ENCODE measurements at places on chromosomes 12 and 14.

- no peak overlapping the region for H3K4me3 ChIP-seq
- no peaks in the 10 kb centered on the region for H3K36me3 ChIP-seq
- H3K27ac ChIP-seq: no peak overlapping the region
- peaks cover 21% of the 10 kb centered on the region for H3K4me1 ChIP-seq
- no peak for DNase-seq
- H3K27me3 ChIP-seq: peaks cover 40% of the 10 kb centered on the region
These were observed 4.8 kb downstream of the CKB start for GRCh38 chr14:103517721-103518421.

DNA sequence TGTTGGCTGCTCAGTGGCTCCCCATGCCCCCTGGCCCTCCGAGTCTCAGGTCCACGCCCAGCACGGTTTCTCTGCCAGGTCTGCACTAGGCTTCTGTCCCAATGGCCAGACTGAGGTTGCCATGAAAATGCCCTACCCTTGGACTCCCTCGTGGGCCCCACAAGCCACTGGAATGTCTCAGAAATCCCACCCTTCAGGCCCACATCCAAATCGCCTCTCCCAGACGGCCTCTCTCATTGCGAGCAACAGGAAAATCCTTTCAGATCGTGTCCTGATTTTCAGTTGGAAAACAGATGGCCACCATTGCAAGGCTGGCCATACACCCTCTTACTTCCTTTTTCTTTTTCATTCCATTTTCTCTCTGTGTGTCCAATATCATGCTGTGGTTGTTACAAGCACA is 77.3 kb downstream of the IRF2BPL start:
- no peak overlapping the region for H3K4me3 ChIP-seq
- no peak for DNase-seq
- H3K4me1 ChIP-seq: peaks cover 83% of the 10 kb centered on the region
- H3K36me3 ChIP-seq: no peaks in the 10 kb centered on the region
- H3K27ac ChIP-seq: peak overlapping the region; percentile 5

DNA sequence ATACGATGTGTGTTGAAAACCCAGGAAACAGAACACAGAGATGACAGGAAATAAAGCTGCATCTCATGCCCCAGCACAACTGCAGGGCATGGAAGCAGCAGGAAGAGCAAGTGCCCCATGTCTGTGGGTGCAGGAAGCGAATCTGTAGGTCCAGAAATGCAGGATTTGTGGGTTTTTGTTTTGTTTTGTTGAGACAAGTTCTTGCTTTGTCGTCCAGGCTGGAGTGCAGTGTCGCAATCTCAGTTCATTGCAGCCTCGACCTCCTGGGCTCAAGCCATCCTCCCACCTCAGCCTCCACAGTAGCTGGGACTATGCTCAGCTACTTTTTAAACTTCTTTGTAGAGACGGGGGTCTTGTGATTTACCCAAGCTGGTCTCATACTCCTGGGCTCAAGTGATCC is 6.2 kb upstream of the RPS6KL1 start:
- H3K4me1 ChIP-seq: peaks cover 20% of the 10 kb centered on the region
- no peaks in the 10 kb centered on the region for H3K36me3 ChIP-seq
- no peak overlapping the region for H3K27ac ChIP-seq
- H3K4me3 ChIP-seq: no peak overlapping the region

DNA sequence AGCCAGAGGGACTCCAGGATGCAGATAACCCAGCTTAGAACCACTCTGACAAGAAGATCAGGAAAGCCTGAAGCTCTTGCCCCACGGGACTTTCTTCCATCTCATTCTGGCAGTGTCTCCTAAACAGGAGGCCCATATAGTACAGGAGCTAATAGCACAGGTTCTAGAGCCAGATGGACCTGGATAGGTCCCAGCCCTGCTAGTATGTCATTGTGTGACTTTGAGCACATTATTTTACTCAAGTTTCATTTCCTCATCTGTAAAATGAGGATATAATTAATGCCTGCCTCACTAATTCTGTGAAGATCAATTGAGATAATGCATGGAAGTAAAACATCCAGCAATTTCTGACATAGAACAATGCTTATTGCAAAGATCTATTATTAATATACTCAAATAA is 66.5 kb upstream of the GZMB start:
- H3K27ac ChIP-seq: no peak overlapping the region
- H3K4me3 ChIP-seq: no peak overlapping the region
- no peaks in the 10 kb centered on the region for H3K36me3 ChIP-seq
- no peak for DNase-seq

GRCh38 chr12:80142640-80143039 is 43.3 kb downstream of the OTOGL start:
- no peak overlapping the region for H3K27ac ChIP-seq
- H3K4me3 ChIP-seq: no peak overlapping the region
- peaks cover 3% of the 10 kb centered on the region for H3K27me3 ChIP-seq
- no peak for DNase-seq
- H3K4me1 ChIP-seq: no peaks in the 10 kb centered on the region
- no peaks in the 10 kb centered on the region for H3K36me3 ChIP-seq

DNA sequence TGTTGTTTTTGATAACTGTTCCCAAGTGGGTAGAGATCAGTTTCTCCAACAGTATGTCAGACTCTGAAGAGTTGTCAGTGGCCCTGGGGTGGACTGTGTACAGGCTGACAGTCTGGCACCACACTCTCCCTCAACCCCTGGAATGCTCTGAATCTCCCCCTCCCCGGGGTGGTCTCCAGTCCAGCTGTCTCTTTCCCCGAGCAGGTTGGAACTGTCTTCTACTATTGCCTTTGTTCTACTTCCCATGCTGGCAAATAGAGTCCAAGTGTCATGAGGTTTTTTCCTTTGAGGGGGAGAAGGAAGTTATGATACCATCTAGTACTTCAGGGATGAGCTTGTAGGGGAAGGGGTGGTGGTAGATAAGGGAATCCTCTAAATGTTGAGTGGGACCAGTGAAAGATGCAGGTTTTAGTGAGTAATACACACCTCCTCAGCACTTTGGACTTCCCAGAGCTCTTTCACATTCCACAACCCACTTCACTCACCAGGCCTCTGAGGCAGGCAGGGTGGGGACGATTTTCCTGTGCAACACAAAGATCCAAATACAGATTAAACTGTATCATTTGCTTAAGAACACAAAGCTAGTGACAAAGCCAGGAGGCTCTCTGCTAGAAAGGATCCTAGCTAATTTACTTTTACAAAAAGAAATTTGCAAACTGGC is 170.7 kb upstream of the GZMB start:
- H3K4me1 ChIP-seq: no peaks in the 10 kb centered on the region
- H3K27ac ChIP-seq: no peak overlapping the region
- H3K4me3 ChIP-seq: no peak overlapping the region
- H3K27me3 ChIP-seq: no peaks in the 10 kb centered on the region
- no peak for DNase-seq
